ENCODE measurements at places on chromosomes 6 and 20. TPM values are rescaled to one million over a fixed set of nuclear protein-coding genes. Genes with fewer than 3 reads are reported as not detected.

WFDC12 gene
- not detected for total RNA-seq

TRAPPC3L gene
- total RNA-seq = not detected

RWDD2A gene
- 4.1 TPM for total RNA-seq

CBLN4 gene
- total RNA-seq = not detected

ELOVL4 gene
- total RNA-seq = 0.58 TPM

CD93 gene
- 0.53 TPM for total RNA-seq

POM121L2 gene
- not detected for total RNA-seq

DNA sequence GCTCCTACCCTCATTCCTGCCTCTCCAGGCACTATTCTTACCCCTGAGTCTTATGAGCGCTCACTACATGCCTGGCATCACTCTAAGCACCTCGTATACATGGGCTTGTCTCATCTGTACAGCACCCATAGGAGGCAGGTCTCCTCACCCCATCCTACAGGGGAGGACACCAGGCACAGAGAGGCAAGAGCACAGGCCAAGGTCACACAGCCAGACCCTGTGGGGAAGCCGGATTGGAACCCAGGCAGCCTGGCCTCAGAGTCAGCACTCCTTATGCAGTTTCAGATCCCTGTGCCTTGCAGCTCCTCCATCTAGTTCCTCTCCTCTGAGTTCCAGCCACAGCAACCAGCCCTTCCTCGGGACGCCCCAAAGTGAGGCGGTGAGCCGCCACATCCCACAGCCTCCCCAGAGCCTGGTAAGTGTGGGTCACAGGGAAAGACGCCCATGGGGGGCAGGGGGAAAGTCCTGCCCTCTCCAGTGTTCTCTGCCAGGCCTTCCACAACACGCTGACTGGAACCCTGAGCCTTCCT lies 103.3 kb downstream of the NFATC2 start:
- DNase-seq = no peak
- no peak overlapping the region for H3K4me3 ChIP-seq
- H3K27me3 ChIP-seq = no peaks in the 10 kb centered on the region
- H3K27ac ChIP-seq = no peak overlapping the region

- H3K36me3 ChIP-seq = peaks cover 16% of the 10 kb centered on the region
- peak overlapping the region; percentile 53 for H3K4me3 ChIP-seq
- DNase-seq = peak; percentile 74
- no peaks in the 10 kb centered on the region for H3K27me3 ChIP-seq
- no peaks in the 10 kb centered on the region for H3K4me1 ChIP-seq
Observed at GRCh38 chr6:158703837-158704822, 54.3 kb downstream of the SYTL3 start.

- H3K36me3 ChIP-seq = peaks cover 4% of the 10 kb centered on the region
- no peaks in the 10 kb centered on the region for H3K27me3 ChIP-seq
- DNase-seq = no peak
- H3K4me3 ChIP-seq = no peak overlapping the region
Observed at GRCh38 chr20:50737352-50737751, 6.0 kb downstream of the PARD6B start.

DNA sequence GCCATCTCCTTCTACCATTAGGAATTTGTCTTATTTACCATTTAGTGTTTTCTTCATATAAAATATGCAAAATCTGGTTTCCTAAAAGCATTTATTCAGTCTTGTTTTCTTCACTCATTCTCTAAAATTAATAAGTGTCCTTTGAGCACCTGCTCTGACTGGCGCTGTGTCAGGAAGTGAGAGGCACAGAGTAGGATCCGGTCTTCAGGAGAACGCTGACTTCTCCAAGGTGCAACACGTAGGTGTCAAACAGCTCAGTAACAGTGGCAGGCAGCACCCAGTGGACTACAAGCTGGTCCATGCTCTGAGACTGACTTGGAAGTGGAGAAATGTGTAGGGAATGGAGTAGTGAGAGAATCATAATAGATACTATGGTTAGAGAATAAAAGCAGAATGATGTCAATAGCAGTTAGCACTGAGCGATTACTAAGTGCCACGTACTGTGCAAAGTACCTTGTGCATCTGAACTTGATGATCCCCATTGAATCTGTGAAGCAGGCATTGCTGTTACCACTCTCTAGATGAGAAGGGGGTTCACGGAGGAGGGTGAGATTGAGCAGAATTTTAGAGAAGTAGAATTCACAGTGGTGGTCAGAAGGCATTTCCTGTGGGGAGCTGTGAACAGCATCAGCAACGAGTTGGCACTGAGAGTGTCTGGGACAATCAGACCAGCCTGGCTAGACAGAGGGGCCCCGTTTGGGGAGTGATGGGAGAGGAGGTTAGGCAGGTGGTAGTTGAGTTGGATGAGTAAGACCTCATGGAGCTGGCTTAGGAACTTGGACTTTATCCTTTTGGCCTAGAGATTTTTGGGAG lies 569.8 kb downstream of the QKI start:
- no peaks in the 10 kb centered on the region for H3K27me3 ChIP-seq
- H3K4me1 ChIP-seq = peaks cover 6% of the 10 kb centered on the region
- no peak overlapping the region for H3K27ac ChIP-seq
- H3K36me3 ChIP-seq = no peaks in the 10 kb centered on the region
- no peak overlapping the region for H3K4me3 ChIP-seq
- DNase-seq = no peak

- no peak overlapping the region for H3K4me3 ChIP-seq
- peaks cover 7% of the 10 kb centered on the region for H3K36me3 ChIP-seq
- peaks cover 8% of the 10 kb centered on the region for H3K4me1 ChIP-seq
- DNase-seq = no peak
- no peaks in the 10 kb centered on the region for H3K27me3 ChIP-seq
Observed at GRCh38 chr6:20722455-20722854, 188.2 kb downstream of the CDKAL1 start.

- no peak for DNase-seq
- H3K4me1 ChIP-seq = no peaks in the 10 kb centered on the region
- no peak overlapping the region for H3K27ac ChIP-seq
- H3K27me3 ChIP-seq = no peaks in the 10 kb centered on the region
Observed at GRCh38 chr6:42185597-42185996, 9.2 kb downstream of the GUCA1B start.

- peaks cover 2% of the 10 kb centered on the region for H3K4me1 ChIP-seq
- H3K27ac ChIP-seq = no peak overlapping the region
- DNase-seq = no peak
Observed at GRCh38 chr6:167825332-167826229, 1.1 kb upstream of the AFDN start.

DNA sequence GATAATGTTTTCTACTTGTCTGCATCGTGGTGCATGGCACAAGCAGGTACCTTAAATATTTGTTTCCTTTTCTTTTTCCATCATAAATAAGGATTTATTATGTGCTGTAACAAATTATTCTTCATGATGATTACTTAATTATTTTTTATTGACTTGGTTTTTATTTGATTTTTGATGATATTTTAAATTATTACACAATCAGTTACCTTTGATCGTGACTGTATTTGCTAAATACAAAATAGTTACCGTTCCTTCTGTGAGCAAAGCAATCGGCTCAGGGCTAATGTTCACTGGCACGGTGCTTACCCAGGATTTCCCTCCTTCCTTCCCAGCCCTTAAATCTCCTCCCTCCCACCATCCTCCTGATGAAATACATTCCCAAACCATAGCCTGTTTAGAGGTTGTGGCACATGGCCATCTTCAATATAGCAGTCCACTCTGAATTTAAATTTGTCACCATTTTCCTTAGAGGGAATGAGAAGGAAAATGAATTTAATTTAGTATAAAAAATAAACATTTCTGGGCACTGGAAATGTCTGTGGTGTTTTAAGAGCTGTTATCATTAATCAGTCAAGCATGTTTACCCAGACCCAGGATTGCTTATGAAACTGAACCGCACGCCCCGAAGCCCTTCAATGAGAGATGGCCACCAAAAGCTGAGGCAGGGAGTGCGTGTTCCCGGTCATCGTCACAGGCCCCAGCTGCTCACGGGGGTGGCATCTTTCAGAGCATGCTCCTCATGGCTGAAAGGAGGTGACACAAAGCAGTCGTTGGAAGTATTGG lies 23.0 kb upstream of the EXOC2 start:
- no peaks in the 10 kb centered on the region for H3K27me3 ChIP-seq
- no peaks in the 10 kb centered on the region for H3K36me3 ChIP-seq
- peaks cover 6% of the 10 kb centered on the region for H3K4me1 ChIP-seq
- H3K4me3 ChIP-seq = no peak overlapping the region
- H3K27ac ChIP-seq = no peak overlapping the region

DNA sequence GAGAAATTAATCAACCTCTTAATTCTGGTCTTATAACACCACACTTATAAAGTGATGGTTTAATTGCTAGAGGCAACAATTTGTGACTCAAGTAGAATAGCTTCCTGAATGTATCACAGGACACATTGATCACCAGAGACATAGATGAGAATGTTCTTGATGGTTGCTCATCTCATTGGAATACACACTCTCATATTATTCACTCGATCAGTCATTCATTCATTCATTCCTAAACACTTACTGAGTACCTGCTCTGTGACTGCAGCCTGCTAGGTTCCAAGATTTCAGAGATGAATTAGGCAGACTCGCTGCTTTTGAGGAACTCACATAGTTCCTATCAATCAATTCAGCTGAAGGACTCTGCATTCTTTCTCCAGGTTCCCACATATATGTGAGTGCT lies 365.1 kb upstream of the SOX4 start:
- no peak overlapping the region for H3K4me3 ChIP-seq
- H3K36me3 ChIP-seq = peaks cover 13% of the 10 kb centered on the region
- no peak overlapping the region for H3K27ac ChIP-seq
- DNase-seq = no peak
- H3K27me3 ChIP-seq = no peaks in the 10 kb centered on the region
- H3K4me1 ChIP-seq = no peaks in the 10 kb centered on the region

DNA sequence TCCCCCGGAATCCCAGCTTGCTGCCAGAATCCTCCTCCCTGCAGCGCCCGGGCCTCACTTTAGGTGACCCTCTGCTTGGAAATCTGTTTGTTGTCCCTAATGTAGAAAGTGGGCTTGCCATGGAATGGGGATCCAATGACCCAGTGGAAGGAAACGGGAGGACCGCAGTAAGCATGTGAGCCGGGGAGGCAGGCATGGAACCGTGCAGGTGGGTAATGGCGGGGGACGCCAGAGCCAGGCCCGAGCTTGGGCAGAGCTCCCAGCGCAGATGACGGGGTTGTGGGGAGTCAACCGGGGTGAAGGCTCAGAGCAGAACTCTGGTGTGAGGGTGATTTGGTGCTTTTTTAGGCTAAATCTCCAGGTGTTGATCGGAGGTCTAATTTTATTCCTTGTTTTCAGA lies 188.3 kb downstream of the QKI start:
- DNase-seq = no peak
- no peaks in the 10 kb centered on the region for H3K36me3 ChIP-seq
- peaks cover 12% of the 10 kb centered on the region for H3K27me3 ChIP-seq
- H3K4me1 ChIP-seq = no peaks in the 10 kb centered on the region
- H3K27ac ChIP-seq = no peak overlapping the region

GRCh38 chr6:131893198-131893597 lies 58.0 kb downstream of the CCN2 start:
- no peaks in the 10 kb centered on the region for H3K4me1 ChIP-seq
- no peak for DNase-seq
- H3K4me3 ChIP-seq = no peak overlapping the region
- H3K36me3 ChIP-seq = no peaks in the 10 kb centered on the region

DNA sequence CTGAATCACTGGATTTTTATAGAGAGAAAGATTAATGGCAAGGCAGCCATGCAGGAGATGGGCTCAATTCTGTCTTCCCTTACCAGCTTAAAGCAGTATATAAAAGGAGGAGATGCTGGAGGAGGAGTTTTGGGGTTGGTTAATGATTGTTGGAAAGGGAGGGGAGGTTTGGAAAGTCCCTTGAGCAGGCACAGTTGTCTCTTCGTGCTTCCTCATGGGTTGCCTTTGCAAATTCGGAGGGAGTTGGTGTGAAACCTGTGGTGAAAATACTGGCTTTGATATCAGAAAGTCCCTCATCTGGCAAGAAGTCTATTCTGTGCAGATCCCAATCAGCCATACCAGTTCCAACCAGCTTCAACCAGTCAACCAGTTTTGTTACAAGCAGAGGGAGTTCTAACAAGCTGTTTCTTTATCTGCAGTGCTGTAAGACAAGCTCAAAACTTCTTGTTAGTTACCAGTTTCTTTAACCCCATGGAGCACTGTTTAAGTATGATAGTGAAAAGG lies 107.0 kb downstream of the HIVEP1 start:
- no peaks in the 10 kb centered on the region for H3K27me3 ChIP-seq
- H3K4me3 ChIP-seq = no peak overlapping the region
- peak overlapping the region; percentile 56 for H3K27ac ChIP-seq
- DNase-seq = peak; percentile 25

GRCh38 chr6:111741177-111741952 lies 131.9 kb downstream of the FYN start:
- no peaks in the 10 kb centered on the region for H3K27me3 ChIP-seq
- no peak for DNase-seq
- peak overlapping the region; percentile 56 for H3K27ac ChIP-seq
- H3K36me3 ChIP-seq = peaks cover 2% of the 10 kb centered on the region
- H3K4me3 ChIP-seq = no peak overlapping the region

GRCh38 chr20:19802492-19803158 lies 44.6 kb downstream of the RIN2 start:
- H3K4me3 ChIP-seq = no peak overlapping the region
- no peaks in the 10 kb centered on the region for H3K27me3 ChIP-seq
- DNase-seq = no peak
- H3K36me3 ChIP-seq = no peaks in the 10 kb centered on the region

GRCh38 chr6:30350524-30350923 lies 5.6 kb downstream of the RPP21 start:
- DNase-seq = no peak
- H3K36me3 ChIP-seq = no peaks in the 10 kb centered on the region
- no peak overlapping the region for H3K4me3 ChIP-seq
- H3K4me1 ChIP-seq = peaks cover 8% of the 10 kb centered on the region
- no peak overlapping the region for H3K27ac ChIP-seq

GRCh38 chr6:151286214-151286613 lies 46.4 kb downstream of the AKAP12 start:
- no peak overlapping the region for H3K27ac ChIP-seq
- no peaks in the 10 kb centered on the region for H3K27me3 ChIP-seq
- DNase-seq = no peak
- no peaks in the 10 kb centered on the region for H3K36me3 ChIP-seq
- no peaks in the 10 kb centered on the region for H3K4me1 ChIP-seq

DNA sequence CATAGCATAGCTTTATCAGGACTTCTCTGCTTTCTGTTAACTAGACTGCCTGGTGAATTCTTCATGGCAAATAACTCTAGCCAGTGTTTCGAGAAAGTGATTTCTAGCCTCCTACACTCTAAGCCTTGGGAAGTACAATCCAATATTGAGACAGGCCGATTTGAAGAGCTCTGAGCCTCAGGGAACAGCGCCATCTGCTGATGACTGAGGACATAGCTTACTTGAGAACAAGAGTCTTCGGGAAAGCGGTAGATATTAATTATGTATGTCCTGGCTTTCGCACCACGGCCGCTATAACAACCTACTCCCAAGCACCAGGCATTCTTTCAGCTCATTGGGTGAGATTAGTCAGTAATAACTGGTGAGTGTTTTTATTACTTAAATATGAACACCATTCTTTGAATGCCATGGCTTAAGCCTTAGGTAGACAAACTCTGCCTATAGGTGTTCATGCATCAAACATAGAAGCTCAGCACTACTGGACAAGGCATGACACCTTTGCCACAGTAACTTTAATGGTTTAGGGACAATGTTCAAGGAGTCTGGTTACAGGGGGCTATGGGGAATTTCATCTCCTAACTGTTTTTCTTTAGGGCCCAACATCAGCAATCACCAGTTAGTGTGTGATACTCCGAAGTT lies 518.6 kb downstream of the BMP2 start:
- no peaks in the 10 kb centered on the region for H3K36me3 ChIP-seq
- no peaks in the 10 kb centered on the region for H3K4me1 ChIP-seq
- no peak overlapping the region for H3K4me3 ChIP-seq
- no peak for DNase-seq
- H3K27ac ChIP-seq = no peak overlapping the region
- no peaks in the 10 kb centered on the region for H3K27me3 ChIP-seq

Measured in T-cell (primary cell).